ENCODE measurements at places on chromosomes 4 and X.

DNA sequence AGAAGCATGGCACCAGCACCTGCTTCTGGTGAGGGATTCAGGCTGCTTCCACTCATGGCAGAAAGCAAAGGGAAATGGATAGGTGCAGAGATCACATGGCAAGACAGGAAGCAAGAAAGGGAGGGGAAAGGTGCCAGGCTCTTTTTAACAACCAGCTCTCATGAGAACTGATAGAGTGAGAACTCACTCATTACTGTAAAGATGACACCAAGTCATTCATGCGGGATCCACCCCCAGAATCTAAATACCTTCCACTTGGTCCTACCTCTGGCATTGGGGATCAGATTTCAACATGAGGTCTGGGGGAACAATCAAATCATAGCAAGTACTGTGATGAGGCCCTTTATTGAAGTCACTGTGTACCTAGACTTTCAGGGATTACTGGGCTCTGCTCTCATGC, 72.0 kb upstream of the PRDM5 start:
- no peak for DNase-seq

GRCh38 chr4:38154681-38155588, 194.7 kb downstream of the PTTG2 start:
- DNase-seq = no peak

- DNase-seq = no peak
Measured at GRCh38 chr4:44661940-44662622, 10.7 kb upstream of the YIPF7 start.

DNA sequence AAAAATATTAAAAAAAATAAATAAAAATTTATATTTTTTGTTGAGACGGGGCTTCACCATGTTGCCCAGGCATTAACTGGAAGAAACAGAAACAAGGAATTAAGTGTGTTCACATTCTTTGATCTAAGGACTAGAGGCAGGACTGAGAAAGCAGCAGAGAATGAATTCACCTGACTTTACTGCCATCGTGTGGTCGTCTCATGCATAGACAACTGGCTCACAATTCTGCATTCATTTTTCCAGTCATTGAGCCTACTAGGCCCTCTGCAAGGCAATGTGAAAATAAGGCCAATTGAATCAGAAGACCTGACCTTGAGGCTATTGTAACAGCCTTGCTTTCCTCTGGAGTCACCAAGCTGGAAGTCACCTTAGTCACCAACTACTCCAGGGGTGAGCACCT, 37.4 kb downstream of the LHFPL1 start:
- DNase-seq = peak; percentile 14

DNA sequence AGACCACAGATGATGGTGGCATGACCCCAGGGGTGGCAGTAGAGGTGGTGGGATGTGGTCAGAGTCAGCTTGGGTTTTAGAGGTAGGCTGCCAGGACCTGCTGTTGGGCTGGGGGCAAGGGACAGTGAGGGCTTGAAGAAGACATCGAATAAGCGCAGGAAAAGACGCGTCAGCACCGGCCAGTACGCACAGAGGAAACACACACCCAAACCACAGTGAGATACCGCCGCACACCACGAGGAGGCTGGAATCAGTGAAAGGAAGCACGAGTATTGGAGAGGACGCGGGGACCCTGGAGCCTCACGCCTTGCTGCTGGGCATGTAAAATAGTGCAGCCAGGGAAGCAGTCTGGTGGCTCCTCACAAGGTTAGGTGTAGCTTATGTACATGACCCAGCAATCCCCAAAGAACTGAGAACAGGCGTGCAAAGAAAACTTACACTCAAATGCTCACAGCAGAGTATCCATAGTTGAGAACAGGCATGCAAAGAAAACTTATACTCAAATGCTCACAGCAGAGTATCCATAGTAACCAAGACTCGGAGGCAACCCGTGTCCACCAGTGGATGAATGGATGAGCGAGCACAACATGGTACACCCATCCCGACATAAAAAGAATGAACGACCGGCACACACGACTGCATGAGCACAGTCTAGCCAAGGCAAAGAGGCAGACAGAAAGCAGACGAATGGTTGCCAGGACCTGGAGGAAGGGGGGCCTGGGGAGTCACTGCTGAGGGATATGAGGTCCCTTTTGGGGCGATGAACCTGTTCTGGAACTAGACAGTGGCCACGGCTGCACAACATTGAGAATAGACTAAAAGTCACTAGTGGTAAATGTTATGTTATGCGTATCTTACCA, 13.3 kb downstream of the PDZD4 start:
- no peak for DNase-seq

DNA sequence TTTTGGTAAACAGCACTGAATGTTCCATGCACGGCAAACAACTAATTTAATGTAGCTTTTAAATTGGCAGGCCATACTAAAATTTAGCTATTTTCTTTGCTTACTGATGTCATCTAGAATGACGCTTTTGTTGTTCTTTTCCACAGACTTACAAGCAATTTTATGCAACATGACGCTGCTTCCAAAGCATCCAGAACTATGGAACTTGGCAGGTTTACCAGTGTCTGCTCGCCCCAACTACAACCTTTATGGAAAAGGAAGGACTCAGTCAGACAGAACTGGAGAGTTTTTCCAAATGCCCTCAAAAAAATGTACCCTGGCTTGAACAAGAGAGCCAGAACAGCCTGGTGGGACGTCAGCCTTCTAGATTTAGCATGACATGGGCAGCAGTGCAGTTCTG, 58.7 kb downstream of the ANOS1 start:
- no peak for DNase-seq

- DNase-seq = no peak
Measured at GRCh38 chr4:16290681-16291420, 64.6 kb upstream of the TAPT1 start.

Measured in AG09309 (cell line).